ENCODE measurements at places on chromosomes 11 and 22.

- no peak for DNase-seq
Measured at GRCh38 chr22:33209930-33210784, 152.0 kb upstream of the SYN3 start.

DNA sequence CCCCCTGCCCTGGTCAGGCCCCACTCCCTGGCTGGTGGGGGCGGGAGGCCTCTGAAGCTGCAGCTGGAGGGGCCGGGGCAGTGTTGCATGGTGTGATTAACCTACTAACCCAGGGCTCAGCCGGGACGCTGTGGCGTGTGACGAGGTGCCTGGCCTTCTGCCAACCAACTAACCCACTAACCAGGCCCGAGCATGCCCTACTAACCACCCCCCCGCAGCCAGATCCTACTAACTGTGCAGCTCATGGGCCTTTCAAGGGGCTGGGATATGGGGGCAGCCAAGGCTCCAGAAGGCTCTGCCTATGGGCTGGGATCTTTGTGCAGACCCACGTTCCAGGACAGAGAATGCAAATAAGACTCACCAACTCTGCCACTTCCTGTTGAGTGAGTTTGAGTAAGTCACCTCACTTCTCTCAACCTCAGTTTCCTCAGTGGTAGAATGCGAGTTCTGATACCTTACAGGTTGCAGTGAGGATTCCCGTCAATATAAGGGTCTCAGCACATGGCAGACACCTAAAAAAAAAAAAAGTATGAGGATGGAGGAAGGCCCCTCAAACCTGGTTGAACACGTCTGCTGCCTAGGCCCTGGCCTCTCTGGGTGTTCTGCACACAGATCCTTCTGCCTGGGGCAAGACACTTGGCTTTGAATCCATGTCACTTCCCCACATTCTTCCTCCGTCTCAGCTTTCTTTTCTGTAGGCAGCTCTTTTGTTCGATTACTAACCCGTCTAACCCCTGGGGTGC, 14.1 kb downstream of the MIAT start:
- no peak for DNase-seq

DNA sequence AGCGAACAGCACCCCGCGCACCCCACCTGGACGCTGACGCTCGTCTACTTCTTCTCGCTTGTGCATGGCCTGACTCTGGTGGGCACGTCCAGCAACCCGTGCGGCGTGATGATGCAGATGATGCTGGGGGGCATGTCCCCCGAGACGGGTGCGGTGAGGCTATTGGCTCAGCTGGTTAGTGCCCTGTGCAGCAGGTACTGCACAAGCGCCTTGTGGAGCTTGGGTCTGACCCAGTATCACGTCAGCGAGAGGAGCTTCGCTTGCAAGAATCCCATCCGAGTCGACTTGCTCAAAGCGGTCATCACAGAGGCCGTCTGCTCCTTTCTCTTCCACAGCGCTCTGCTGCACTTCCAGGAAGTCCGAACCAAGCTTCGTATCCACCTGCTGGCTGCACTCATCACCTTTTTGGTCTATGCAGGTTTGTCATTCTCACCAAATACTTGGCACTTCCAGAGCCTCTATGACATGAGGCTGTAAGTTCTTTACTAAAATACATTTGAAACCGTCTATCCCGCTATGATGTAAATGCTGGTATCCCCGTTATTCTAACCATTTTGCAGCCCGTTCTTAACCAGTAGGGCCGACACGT, 535 bp downstream of the AQP11 start:
- DNase-seq, result no peak

DNA sequence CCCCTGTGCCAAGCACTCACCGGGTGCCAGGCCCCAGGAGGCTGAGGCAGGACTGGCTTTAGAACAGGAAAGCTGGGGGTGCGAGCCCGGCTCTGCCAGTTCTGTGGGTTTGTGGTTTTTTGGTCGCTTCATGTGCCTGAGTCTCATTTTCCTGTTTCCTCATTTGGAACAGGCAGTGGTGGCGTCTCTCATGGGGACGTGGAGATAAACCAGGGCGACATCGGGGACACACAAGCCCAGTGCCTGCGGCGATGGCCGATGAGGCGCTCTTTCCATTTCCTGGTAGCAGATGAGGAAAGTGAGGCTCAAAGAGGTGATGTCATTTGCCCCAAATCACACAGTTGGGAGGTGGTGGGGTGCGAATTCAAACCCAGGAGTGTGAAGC, 20.8 kb upstream of the CHKA start:
- no peak for DNase-seq

DNA sequence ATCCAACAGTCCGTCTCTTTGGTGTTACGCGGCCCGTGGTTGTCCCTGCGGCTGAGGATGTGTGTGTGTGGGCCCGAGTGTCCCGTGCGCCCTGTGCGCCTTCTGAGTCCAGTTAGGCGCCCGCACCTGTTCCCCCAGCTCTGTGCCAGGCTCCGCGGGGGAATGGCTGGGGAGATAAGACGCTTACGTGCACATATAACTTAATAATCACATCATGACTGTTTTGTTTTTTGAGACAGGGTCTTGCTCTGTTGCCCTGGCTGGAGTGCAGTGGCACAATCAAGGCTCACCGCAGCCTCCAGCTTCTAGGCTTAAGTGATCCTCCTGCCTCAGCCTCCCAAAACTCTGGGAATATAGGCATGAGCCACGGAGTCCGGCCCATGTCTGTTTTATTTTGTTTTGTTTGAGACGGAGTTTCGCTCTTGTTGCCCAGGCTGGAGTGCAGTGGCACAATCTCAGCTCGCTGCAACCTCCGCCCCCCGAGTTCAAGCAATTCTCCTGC, 817 bp downstream of the ARL2 start:
- no peak for DNase-seq

DNA sequence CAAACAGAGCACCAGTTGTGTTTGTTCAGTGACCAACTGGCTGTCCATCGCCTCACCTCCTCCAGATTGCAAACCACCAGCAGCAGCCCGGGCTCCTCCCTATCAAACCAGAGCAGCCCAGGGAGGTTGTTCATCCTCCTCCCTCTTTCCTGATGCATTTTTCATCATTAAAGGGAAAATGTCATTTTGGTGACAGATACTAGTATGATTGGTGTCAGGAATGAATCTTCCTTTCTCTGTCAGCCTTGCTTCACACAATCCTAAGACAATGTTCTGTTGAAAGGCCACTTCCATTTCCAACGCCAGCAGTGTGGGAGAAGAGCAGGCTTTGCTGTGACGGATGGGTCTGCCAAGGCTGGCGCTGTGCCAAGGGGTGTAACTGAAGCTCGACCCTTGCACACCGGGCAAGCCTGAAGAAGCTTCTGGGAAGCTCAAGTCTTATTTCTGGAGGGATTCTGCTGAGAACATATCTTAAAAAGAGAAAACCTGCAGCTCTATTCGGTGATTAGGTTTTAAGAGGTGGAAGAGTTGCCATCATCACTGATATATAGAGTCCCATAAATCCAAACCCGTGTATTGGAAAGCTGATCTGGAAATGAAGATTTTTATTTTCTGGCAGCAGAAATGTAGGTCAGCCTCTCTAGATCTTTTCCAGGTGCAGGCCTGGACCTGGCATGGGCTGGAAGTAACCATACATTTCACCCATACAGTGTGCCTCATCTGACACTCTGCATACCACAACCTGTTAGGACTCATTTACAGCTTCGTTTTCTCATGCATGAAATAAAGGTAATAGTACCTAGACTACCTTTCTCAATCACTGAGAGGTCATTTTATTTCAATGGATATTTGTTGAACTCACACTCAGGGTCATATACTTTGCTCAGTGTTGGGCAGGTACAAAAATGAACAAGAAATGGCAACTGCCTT, 524.5 kb downstream of the NTM start:
- no peak for DNase-seq

DNA sequence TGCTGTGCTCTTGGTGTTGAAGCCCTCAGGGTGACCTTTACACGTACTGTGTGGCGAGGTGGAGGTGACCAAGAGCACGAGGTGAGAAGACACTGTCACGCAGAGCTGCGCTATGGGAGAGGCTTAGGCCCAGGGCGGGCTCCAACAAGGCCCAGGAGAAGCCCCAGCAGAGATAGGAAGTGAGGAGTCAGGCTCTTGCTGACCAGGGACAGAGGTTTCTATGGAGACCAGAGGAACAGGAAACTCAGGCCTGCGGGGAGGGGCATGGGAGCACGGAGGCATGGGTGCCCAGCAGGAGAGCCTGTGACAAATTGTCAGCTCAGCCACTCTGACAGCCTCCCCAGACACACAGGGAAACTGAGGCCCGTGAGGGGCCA, 15.8 kb downstream of the DGKZ start:
- DNase-seq, result no peak

GRCh38 chr11:103729617-103730016, 306.8 kb upstream of the DDI1 start:
- DNase-seq, result no peak

GRCh38 chr11:66646828-66647227, 8.3 kb downstream of the RBM4 start:
- DNase-seq, result no peak

- DNase-seq, result no peak
Measured at GRCh38 chr22:17578136-17578754, 14.9 kb downstream of the SLC25A18 start.

DNA sequence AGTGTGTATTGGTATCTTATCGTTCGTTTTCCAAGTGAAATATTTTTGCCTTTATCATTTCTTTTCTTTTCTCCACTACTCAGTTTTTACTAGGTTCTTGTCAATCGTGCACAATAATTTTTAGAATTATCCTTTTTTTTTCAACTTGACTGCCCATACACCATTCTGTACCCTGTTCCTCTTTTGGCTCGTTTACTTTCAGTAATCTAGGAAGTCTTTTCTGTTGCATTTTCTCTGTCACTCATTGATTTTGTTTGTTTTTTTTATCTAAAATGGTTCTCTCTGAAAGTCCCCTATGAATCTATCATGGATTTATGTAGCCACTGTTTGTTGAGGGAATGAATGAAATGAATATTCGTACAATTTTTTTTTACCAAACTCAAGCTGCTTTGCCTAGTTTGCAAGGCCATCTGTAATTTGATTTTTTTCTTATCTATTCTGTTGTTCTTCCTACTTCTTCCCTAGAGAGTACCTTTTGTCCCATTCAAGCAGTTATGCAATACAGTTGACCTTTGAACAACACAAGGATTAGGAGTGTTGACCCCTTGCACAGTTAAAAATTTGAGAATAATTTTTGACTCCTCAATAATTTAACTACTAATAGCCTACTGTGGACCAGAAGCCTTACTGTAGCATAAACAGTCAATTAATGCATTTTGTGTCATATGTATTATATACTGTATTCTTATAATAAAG, 166.3 kb downstream of the TMEM135 start:
- DNase-seq, result no peak

GRCh38 chr11:121291896-121292494, 576 bp upstream of the SC5D start:
- DNase-seq, result no peak

DNA sequence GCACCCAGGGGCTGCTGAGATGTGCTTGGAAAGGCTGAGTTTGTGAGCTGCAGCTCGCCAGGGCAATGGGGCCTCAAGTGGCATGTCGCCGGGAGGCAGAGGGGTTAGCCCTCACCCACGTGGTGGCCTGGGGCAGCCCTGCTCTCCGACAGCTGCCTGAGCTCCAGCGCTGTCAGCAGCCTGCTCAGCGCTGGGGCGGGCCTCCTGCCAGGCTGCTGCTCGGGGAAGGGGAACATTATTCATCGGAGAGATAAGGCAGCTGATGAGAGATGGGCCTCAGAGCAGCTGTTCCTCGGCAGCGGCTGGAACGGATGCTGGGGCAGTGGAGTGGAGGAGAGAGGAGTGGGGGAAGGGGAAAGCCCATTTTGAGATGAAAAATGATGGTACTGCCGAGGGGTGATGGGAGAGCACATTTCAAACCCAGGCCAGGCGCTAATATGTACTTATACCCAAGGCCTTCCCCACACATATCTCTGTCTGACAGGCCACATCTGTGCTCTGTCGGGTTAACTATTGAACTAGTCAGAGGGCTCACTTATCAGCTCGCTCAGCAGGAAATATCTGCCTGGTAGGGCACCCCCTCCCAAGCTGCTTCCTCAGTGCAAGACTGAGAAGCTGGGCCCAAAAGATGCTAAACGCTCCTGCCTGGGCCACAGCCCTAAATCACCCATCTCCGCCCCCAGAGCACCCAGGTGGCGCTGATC, 79.5 kb downstream of the TIMP3 start:
- no peak for DNase-seq

GRCh38 chr11:96237766-96238266, 105.2 kb downstream of the MAML2 start:
- DNase-seq, result peak; percentile 5

DNA sequence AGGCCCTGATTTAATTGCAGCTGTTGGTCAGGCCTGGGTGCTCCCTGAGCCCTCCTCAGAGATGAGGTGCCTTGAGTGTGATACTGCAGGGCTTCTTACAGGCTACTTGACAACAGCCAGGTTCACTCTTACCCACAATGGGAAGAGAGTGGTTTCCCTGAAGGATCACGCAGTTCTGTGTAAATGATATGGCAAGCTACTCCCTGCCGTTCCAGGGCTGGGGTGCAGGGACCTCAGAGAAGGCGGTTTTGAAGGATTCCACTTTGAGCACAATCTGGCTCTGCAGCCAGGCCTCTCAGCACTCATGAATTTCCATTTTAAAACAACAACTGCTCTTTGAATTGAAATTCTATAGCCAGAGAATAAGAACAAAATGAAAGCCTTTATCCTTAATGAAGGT, 92.9 kb downstream of the SLC17A6 start:
- DNase-seq, result no peak

- DNase-seq, result no peak
Measured at GRCh38 chr11:8683115-8683807, 669 bp downstream of the RPL27A start.

DNA sequence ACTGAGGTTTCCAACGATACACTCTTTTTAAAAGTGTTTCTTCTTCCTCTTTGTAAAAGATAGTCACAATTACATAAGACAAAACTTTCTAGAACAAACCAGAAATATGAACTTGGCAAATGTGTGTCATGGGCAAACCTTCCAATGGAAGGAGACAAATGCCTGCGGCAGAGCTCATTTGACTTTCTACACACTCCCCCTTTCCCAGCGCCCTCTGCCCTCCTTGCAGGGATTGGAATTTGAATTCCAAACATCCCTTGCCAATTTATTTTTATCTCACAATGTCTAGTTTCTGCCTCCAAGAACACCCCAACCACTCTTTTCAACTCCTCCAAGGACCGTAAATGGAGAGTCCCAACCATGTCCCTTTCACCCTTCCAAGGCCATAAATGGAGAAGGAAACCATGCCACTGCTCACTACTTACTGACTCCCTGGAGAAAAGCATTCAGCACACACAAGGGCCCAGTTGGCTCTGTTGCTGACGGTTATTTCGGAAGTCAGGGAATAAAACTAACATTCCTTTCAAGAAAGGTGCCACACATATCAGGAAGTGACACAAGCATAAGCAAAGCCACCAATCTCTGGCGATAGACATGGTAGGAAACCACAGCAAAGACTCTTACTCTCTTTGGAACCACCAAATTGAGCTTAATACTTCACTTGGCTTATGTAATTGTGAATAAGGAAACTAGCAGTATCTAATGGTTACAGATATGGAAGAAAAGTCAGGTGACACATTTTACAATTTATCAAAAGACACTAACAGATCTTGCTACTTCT, 15.0 kb upstream of the ESAM start:
- no peak for DNase-seq

GRCh38 chr11:115247361-115247760, 256.9 kb downstream of the CADM1 start:
- no peak for DNase-seq

- no peak for DNase-seq
Measured at GRCh38 chr11:120682866-120683265, 171.3 kb downstream of the GRIK4 start.

- DNase-seq, result no peak
Measured at GRCh38 chr11:106474274-106474673, 396.8 kb downstream of the AASDHPPT start.

- no peak for DNase-seq
Measured at GRCh38 chr22:47128622-47129215, 366.3 kb downstream of the TBC1D22A start.

- no peak for DNase-seq
Measured at GRCh38 chr22:43269246-43269645, 73.9 kb downstream of the SCUBE1 start.

Measured in NCI-H2081 treated with DMSO at 0.1 percent for 48 hours (cell line).